ENCODE measurements at places on chromosomes 5 and 9.
A peak's percentile ranks its signal among the peaks of the same experiment; 100 is the strongest.

- no peak for DNase-seq
Observed at GRCh38 chr9:26949637-26950069, 2.6 kb upstream of the PLAA start.

DNA sequence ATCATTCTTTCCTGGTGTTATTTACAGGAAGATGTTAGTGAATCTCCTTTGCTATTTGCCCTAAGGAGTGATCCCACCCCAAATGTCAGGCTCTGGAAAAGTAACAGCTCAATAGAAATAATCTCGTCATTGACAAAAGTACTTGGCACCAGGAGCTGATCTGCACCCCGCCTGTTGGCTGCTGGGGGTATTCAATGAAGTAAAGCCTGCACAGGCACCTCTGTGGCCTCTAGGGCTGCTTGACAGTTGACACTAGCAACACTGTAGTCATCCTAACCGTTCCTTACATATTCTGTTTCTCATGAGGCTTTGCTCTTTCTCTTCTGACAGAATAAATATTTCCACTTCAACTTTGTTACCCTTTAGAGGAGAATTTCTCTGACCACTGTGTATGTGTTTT is 103.4 kb downstream of the DOCK2 start:
- DNase-seq: no peak

DNA sequence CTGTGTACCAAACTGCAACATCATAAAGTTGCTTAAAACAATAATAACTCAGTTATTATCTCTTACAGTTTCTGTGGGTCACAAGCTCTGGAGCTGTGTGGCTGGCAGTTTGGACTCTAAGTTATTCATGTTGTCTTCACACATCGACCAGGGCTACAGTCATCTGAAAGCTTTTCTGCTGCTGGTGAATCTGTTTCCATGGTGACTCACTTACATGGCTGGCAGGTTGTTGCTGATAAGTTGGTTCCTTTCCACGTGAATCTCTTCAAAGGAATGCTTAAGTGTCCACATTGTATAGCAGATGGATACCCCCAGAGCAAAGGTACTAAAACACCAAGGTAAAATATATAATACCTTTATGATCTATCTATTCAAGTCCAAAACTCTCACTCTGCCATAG is 44.8 kb upstream of the CYLC2 start:
- DNase-seq: no peak

DNA sequence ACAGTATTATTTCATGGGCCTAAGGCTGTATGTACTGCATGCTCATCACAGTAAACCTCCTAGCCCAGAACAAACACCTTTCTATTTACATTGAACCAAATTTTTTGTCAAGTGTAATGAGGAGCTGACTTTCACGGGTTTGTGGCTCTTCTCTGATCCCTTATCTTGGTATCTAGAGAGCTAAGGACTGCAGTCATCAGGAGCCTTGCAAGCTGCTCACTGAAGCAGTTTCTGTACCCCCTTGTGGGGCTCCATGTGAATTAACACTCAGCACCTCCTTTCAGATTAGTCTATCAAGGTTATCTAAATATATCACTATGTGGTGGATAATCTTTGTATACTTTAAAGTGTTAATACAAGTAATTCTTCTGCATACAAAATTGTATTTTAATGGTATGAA is 108.2 kb downstream of the AUH start:
- peak; percentile 19 for DNase-seq
